Activated T-cell treated with anti-CD3 and anti-CD28 coated beads, Interleukin-2, amount 50 U/mL, for 72 hours (primary cell): ENCODE measurements at places on chromosomes 11 and 22. TPM values are rescaled to one million over a fixed set of nuclear protein-coding genes. Genes with fewer than 3 reads are reported as not detected.

DNA sequence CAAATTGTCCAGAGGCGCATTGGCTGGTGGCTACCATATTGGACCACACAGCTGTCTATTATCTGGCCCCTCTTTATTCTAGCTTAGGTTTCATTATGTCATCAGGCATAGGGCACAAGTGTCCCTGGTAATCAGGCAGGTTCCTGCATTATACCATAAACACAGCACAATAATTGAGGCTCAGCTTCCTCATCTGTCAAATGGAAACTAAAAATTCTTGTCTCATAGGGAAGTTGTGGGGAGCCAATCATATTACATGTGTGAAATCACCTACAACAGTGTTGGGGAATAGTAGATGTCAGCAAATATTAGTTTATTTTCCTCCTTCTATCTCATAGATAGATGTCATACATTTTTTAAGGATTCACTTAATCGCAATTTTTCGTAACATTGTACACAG, 231.0 kb upstream of the SORL1-AS1 start:
- no peak for DNase-seq

DNA sequence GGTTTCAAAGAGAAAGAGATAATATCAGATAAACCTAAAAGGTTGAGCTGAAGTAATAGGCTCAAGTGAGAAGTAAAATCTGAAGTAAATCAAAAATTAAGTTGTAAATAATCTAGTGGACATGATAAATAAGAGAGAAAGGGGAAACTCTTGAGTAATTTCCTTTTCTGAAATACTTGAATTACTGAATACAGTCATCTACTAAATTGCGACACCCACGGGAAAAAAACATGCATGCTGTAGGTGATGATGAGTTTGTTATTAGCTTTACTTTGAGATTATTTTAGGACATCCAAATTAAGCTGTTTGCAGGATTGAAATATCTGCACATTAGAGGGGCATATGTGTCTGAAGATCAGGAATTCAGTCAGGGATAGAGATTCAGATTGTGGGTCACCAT, 50.0 kb upstream of the CARD18 start:
- no peak for DNase-seq

GRCh38 chr11:120489799-120490198, 21.7 kb upstream of the GRIK4 start:
- no peak for DNase-seq

Gene CBX7
- 61.0 TPM for total RNA-seq
